ENCODE measurements at places on chromosomes 5 and 9.

DNA sequence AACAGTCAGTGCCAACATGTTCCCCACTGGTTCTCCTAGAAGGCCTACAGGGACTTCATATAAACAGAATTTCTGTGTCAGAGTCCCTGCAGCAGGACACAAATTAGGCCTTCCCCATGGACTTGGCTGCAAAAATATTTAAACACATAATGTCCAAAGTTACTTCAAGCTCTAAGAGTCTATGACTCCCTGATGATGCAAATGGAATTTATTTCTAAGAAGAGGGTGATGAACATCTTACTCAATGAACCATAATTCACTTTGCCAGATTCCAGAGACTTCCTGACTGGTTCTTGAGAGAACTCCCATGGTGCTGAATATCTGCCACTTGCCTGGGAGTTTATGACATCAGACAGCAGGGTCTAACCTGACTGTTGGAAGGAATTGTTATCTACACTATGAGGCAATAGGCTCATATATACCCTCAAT is 32.7 kb upstream of the ADRA1B start:
- DNase-seq, result no peak

DNA sequence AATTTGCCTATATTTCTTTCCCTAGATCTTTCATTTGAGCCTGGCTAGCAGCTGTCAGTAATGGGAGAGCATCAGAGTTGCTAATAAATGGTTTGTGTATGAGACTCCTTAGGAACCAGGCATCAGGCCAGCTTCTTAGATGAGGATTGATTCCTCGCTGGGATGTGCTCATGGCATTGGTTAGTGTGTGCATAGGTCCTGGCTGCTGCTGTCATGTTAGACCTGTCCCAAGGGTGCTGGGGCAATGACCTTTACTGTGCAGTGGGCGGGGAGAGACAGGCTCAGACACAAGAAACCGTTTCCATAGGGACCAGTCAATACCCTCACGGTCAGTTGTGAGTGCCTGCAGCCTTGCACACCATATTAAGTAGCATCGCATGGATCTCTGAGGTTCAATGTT is 112.3 kb upstream of the NR3C1 start:
- no peak for DNase-seq

DNA sequence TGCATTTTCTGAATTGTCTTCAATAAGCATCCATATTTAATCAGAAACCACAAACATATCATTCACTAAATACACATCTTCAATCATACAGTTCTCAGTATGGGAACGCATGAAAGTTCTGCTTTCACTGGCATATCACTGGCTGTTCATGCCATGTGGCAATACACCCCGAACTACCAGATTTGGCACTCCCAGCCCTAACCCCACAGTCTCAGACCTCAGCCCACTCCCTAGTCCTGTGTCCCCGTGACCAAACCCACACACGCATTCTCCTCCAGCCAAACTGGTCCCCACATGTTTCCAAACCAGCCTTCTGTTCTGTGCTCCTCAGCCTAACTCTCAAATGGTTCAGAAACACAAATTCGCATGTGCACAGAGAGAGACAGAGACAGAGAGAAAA is 20.6 kb downstream of the KCNMB1 start:
- DNase-seq, result no peak

- no peak for DNase-seq
These were observed 796.5 kb upstream of the ARRDC3 start for GRCh38 chr5:92179651-92180050.

DNA sequence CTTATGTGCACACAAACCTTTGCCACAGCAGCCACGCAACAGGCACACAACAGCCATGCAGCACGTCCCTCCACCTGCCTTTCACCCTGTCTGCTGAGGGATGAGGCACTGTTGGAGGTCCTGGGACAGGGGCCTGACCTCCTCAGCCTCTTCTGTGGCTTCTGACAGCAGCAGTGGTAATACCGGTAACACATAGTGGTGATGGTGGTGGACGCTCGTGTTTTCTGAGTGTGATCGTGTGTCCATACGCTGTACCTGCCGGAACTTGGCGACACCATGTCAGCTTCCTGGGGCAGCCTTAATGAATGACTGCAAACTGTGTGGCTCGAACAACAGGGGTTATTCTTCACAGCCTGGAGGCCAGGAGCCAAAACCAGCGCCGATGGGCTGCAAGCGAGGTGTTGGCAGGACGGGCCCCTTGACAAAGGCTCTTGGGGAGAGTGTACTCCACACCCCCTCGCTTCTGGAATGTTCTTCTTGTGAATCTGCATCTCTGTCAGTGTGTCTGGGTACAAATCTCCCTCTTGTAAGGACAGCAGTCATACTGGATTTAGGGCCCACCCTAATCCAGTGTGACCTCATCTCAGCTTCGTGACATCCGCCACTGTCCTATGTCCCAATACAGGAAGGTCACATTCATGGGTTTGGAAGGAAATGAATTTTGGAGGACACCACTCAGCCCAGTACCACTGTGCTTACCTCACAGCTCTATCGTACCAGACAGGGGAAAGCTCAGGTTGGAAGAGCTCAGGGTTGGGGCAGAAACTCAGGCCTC is 55.3 kb upstream of the EXOC3 start:
- no peak for DNase-seq

GRCh38 chr9:130288393-130288792 is 22.8 kb downstream of the HMCN2 start:
- DNase-seq, result no peak

DNA sequence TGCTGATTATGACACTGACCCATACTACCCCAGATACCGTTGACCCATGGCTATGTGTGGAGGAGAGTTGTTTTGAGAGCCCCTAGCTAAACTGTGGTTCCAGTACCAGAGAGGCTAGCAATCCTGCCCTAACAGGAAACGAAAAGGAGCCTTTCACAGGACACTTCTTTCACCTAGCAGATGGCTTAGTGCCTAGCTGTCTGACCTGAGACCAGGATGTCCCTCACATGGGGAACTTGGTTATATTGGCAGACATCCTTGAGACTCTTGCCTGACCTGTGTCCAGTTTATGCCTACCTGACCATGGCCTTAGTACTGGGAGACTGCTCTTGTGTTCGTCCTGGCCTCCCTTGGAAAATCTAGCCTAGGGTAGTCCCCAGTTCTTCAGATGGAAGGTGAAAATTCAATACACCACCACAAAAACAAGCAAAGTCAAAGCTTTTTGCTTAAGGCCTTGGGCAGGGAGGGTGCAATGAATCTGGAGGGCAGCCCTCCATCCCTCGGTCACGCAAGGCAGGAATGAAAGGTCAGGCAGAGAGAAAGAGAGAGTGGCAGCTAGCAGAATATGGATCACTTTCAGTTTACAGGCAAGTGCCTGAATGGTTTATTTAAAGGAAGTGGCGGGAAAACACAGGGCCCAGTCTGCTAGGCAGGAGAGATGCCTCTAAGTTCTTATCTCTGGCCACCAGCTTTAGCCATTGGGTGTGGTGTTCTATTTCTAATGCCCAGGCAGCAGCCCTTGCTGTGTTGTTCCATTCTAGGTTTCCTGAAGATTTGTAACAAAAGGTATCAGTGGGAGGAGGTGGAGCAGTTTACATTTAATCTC is 16.4 kb upstream of the ZNF474 start:
- no peak for DNase-seq

DNA sequence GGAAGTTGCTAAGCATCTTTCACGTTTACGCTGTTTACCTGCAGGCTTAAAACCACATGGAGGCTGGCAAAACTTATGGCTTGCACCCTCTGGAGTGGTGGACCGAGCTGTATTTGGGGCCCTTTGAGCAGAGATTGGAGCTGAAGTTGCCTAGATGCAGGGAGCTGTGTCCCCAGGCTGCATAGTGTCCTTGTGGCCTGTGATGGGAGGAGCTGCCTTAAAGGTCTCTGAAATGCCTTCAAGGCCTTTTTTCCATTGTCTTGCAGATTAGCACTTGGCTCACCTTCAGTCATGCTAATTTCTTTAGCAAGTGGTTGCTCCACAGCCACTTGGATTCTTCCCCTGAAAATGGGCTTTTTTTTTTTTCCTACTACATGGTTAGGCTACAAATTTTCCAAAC is 81.5 kb upstream of the CHD1 start:
- no peak for DNase-seq
